NCI-H526 (cell line): ENCODE measurements at places on chromosomes 1 and 21.

DNA sequence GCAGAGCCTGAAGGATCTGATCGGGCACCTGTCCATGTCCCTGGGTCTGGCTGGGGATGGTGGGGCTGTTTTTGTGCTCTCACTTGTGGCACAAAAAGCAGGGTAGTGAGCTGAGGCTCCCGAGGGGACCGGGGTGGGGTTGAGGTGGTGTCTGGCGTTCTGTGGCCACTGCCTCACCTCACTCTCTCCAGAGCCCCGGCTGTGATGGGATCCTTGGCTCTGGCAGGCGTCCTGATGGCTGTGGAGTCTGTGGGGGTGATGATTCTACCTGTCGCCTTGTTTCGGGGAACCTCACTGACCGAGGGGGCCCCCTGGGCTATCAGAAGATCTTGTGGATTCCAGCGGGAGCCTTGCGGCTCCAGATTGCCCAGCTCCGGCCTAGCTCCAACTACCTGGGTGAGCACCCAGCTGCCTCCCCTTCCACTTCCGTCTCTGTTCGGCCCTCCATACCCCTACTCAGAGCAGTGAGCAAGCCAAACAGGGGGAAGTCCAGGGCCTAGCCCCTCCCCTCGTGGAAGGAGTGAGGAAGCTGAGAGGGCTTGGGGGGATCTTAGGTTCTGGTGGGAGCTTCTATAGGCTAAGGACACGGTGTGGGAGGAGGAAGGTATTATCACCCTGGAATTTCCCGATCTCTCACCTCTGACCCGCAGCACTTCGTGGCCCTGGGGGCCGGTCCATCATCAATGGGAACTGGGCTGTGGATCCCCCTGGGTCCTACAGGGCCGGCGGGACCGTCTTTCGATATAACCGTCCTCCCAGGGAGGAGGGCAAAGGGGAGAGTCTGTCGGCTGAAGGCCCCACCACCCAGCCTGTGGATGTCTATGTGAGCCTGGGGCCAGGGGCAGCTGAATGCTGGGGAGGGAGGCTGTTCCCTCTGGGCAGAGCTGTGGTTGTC is 7.0 kb downstream of the ADAMTSL4 start:
- DNase-seq = no peak

DNA sequence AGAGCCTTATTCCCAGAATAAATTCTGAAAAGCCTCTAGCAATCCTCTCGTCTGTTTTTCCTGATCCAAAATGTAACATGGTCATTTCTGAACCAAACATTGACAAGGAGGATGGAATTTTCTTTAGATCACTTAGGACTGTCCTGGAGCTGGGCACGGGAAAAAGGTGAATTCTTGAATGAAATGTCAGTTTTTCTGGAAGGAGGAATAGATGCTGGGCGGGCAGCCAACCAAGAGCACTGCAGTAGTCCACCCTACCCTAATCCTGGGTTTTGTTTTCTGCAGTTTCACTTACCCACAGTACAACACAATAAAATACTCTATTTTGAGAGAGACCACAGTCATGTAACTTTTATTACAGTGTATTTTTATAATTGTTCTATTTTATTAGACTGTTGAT is 20.9 kb downstream of the RIT1 start:
- DNase-seq = no peak

DNA sequence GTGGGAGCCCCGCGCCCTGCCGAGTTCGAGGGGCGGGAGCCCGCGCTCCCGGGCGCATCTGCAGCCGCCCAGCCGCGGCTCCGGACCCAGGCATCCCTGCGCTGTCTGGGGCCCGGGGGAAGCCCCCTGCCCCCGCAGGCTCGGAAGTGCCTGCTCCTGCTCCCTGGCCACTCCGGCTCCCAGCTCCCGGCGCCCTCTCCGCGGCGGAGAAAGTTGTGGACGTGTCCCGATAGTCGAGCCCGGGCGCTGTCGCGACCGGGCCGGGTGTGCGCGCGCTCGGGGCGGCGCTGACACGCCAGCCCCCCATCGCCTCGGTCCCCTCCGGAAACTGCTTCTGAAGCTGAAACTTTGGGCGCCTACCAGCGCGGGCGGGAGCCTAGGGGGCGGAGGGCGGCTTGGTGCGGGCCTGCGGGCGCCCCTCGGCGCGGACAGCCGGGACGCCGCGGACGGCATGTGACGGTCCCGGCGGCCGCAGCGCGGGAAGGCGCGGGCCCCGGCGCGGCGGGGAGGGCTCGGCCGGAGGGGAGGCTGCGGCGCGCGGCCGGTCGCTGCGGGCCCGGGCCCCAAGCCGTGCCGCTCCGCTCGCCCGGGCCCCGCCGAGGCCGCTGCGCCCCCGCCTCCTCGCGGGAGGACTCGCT is 515 bp downstream of the MAN1C1 start:
- no peak for DNase-seq

DNA sequence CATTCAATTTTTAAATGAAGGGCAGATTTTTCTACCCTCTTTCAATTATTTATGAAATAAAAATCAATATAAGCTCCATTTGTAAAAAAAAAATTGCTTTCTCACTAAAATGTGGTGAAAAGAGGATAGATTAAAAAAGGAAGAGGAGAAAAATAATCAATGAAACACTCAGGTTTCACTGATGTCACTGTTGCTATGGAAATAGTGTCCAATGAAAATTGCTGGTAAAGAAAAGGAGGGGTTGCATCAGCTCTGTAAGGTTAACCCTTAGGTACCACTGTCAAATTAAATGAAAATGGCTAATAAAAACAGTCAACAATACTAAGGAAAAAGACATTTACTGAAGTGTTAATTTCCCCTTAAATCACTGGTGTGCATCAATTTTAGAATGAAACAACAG is 91.6 kb upstream of the TTC39A start:
- peak; percentile 64 for DNase-seq

DNA sequence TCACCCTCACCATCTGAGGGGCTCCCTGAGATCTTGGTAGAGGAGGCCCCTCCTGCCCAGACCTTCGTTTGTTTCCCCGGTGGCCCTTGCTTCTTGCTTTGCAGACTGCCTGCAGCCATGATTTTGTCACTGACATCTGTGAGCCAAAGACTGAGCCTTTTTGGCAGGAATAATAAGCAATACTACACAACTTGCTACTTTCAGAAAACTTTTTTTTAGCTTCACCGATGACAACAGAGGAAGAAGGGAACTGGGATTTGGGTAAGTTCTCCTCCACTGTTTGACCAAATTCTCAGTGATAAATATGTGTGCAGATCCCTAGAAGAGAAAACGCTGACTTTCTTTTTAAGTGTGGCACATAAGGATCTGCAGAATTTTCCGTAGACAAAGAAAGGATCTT is 11.7 kb upstream of the CD101 start:
- DNase-seq = no peak

GRCh38 chr1:110214454-110215404 is 4.6 kb downstream of the KCNC4 start:
- peak; percentile 25 for DNase-seq

DNA sequence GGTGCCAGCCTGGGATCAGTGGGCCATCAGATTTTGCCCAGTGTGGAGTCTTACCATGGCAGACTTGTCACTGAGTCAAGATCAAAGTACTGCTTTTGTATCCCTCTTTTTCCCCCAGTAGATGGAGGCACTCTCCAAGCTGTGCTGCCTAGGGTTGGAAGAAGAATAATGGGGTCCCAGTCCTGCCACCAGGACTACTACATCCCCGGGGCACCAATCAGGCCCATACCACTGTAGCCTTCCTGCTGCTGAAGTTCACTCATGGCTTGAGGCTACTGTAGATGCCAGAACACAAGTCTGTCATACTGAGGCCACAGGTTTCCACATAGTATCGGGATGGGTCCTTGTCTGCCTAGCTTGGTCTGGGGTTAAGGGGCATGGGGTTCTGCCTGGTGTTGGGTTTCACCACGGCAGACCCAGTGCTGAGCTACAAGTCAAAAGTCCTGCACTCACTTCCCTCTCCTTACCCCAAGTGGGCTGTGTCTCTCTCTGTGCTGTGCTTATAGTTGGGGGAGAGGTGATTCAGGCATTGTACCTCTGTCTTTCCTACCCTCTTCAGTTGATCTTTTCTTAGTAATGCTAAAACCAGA is 53.4 kb downstream of the PKN2 start:
- no peak for DNase-seq

DNA sequence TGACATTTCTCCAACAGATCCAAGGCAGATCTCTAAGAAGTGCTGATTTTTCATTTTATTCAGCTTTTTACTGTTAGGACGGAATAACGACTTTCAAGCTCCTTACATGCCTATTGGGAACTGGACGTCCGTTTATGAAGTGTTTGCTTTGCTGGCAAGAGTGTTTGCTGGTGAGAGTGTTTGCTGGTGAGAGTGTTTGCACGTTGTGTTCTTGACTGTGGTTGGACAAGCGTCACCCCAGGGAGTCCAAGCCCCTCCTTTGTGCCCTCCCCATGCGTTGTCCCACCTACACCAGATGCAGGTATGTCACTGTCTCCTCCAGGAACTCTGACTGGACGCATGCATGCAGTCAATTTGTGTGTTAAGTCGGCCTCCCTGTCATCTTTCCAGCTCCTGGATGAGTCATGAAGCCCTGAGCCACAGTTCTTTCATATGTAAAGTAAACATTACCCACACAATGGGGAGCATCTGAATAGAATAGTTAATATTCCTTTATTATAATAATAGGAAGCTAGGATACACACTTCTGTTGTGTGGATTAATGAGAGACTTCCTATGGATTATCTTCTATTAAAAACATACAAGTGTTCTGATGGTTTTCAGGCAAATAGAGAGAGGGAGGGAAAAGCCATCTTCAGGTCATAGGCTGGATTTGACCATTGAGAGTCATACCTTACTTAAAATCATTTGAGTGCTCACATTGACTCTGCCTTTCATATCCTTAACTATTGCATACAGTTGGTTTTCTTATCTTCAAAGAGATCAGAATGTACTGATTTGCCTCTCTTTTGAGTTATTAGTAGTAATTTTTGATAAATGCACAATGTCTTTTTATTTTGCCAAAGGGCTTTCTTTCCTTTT is 119.2 kb downstream of the GALNT2 start:
- DNase-seq = peak; percentile 30

DNA sequence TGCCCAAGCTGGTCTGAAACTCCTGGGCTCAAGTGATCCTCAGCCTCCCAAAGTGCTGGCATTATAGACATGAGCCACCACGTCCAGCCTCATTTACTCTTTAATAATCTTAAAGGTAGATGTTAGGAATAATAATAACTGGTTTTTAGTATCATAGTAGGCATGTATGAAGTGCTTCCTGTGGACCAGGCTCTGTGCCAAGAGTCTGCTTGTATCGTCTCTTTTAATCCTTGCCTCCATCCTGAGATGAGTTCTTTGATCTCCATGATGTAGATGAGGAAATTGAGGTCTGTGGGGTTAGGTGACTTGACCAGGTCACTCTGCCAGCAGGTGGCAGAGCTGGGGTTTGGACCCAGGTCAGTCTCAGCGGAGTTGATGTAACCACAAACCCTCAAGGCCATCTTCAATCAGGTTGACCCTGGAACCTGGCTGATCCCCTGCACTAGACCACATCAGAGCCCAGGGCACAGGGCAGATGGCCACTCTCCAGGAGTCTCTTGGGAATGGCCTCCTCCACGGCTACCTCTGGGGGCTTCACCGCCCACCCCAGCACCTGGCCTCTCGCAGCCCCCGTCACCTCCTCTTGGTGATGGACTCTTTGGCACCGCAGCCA is 11.3 kb downstream of the EFHD2 start:
- no peak for DNase-seq

DNA sequence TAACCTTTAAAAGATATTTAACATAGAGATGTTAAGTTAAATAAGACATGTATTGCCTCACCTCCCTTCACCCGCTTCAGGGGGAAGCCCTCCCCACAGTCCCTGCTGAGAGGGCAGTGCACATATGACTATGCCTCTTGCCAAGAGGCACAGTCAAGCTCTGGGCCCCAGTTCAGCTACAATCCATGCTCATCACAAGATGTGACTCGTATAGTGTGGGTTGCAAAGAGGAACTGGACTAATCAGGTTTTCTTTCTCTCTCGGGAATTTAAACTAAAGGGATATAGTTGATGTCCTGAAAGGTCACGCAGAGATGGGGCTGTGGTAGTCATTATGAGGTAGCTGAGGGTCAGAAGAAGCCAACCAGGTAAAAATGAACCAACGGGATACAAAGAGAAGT is 35.6 kb downstream of the LYST start:
- no peak for DNase-seq

- DNase-seq = no peak
Measured at GRCh38 chr1:7198664-7199063, 413.4 kb downstream of the CAMTA1 start.

GRCh38 chr1:197921235-197922069 is 4.3 kb downstream of the LHX9 start:
- DNase-seq = no peak

GRCh38 chr1:42152119-42152518 is 1.1 kb upstream of the GUCA2B start:
- DNase-seq = no peak

DNA sequence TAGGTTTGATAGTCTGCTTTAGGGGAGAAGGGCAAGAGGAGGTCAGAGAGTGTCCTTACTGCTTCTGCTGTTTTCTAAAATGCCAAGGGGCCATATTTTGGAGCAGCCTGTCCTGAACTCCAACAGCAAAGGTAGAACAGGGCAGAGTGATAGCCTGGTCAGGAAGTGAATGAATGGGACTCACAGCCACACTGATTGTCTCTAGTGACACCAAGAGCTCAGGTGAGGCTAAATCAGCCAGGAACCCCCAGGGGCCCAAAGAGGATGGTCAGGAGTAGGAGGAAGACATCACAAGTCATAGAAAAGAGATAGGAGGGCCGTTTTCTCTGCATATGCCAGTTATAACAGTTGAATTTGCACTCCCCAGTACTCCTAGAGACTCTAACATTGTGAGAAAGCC is 97.4 kb upstream of the DUSP10 start:
- no peak for DNase-seq

DNA sequence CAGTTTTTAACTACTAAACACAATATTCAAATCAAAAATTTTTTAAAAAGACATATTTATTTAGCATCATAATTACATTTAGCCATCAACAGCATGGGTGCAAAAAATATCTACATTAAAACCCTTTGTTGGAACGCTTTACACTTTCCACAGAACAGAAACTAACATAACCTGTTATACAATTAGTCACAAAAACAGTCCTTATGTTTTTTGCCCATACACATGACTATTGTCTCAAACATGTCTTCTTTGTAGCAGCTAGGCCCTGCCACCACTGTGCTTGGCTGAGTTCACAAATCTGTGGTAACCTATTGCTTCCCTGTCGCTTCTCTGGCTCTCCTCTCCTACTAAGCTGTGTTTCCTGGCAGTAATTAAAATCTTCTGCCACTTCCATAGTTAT is 1350.0 kb upstream of the ADGRL2 start:
- no peak for DNase-seq

DNA sequence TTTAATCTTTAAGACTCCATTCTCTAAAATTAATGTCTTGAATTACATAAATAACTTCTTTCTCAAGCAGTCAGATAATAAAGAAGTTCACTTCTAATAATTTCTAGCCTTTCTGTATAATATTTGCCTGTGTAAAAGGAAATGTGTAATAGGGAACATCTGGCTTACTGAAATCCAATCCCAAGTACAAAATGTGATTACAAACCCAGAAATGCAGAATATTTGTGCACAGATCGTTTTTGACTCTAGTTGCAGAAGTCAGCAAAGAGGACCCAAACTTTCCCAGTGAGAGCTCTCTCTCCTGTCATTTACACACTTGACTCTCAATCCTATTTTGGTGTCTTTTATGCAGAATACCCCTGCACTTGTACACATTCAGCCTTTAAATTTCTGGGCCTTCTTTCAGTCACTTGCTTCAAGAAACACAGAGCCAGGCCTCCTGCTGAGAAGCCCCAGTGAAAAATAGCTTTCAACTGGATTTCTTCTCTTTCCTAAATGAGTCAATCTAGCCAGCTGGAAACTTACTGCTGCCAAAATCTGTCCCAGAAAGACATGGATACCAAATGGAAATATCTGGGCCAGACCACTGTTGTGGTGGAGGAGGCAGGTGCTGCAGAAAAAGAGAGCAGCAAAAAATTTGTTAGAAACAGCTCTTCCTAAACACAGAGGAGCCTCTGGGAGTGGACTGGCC is 68.5 kb upstream of the ADAM30 start:
- DNase-seq = no peak
